CMK (cell line): ENCODE measurements at places on chromosomes 5 and 9.

DNA sequence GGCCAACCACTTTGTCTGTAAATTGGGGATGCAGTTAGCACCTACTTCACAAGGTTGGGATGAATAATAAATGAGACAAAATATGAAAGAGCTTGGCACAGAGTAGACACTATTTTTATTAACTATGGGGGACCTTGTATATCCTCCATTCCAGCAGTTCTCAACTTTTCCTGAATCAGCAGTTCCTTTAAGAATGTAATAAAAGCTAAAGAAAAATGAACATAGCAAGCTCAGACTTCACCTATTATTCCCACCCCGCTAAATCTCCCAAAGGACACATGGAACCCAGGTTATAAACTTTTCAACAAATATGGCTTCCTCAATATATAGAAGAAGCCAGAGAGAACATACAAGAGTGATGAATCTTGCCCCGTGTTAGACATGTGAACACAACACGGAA, 32.0 kb upstream of the TTC1 start:
- no peak for DNase-seq

DNA sequence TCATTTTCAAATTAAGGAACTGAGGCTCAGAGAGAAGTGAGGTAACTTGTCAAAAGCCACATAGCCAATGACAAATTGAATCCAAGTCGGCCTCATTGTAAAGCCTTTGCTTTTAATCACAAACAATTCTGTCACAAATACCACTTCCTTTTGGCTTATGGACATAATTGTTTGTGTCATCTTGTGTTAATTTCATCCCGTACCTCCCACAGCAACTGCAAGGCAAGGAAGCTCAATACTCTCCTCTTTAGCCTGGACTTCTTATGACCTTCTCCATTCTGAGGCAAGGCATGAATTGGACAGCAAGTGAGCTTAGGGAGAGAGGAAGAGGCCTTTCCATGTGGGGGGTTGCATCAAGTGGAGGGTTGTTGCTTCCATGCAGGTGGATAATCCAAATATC, 62.2 kb upstream of the SLC2A8 start:
- DNase-seq: no peak

DNA sequence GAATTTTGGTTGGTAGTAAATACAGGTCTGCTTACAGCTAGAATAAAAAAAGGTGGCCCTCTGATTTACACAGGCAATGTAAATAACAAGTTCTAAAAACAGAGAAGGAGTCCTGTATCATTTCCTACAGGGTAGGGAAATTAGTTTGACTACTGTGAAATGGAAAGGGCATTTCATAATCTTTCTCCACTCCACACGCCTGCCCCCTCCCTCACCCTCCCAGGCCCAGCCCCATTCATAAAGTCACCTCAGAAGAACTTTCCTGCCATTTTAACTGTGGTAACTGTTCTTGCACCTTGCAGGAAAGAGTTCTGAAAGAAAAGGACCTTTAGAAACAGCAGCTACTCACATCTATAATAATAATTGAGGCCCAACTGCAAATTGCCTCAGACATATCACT, 69.7 kb downstream of the MEF2C start:
- no peak for DNase-seq

DNA sequence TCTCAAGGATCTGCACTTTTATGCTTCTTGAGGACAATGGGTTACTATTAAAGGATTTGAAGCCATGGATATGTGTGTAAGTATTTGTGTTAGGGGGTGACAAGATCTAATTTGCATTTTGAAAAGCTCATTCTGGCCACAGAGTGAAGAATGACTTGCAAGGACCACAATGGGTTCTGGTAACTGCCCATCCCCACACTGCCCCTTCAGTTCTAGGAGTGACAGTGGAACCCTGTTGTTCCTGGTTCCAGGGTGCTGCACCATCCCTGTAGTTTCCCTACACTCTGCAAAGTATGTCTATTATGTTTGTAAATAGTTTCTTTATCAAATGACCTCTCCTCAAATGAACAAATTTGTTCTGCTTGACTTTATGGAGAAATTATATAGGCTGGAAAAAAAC, 9.7 kb upstream of the SPRY4 start:
- no peak for DNase-seq

DNA sequence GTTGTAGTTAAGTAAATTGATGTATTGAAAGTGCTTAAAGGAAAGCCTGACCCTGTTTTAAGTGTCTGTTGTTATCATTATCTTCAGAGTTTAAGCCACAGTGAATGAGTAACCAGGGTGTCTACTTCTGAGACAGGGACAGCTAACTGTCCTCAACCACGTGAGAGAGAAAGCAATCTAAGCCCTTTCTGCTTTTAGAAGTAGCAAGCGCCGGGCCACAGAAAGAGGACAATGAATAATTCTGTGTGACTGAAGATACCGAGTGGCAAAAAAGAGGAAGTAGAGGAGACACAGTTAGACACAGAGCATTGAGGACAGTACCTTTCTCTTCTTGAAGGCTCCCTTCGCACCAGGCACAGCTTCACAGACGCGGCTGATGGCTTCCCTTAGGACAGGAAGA, 86.3 kb downstream of the S1PR3 start:
- no peak for DNase-seq

DNA sequence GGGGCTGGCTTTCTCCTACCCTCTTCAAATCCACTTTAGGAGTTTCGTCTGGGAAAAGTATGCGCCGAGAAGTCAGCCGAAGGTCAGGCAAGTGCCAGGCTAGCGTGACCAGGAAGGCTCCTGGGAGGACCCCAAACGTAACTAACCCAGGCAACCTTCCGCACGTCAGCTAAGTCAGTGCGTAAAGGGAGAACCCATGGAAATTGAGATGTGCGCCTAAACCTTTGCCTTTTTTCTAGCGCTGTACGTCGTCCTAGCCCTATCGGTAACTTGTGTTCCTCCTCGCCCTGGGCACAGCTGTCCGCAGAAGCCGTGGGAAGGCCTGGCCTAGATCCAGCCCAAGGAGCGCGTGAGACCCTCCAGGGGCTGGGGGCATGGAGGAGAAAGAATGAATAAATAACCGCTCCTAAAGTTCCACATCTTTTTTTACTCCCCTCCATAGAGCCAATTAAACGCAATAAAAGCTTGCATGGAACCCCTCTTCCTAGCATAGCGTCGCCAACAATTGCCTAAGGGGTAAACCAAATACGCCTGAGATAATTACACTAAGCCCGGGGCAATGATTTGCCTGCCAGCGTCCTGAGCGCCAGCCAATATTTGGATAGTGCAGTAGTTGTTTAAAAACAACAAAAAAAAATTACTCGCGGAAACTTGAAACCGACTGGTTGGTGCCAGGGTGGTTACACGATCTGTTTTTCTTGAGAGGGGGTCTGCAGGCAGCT, 4.0 kb upstream of the FOXB2 start:
- DNase-seq: no peak

- no peak for DNase-seq
Measured at GRCh38 chr5:162299793-162300192, 232.2 kb downstream of the GABRG2 start.

DNA sequence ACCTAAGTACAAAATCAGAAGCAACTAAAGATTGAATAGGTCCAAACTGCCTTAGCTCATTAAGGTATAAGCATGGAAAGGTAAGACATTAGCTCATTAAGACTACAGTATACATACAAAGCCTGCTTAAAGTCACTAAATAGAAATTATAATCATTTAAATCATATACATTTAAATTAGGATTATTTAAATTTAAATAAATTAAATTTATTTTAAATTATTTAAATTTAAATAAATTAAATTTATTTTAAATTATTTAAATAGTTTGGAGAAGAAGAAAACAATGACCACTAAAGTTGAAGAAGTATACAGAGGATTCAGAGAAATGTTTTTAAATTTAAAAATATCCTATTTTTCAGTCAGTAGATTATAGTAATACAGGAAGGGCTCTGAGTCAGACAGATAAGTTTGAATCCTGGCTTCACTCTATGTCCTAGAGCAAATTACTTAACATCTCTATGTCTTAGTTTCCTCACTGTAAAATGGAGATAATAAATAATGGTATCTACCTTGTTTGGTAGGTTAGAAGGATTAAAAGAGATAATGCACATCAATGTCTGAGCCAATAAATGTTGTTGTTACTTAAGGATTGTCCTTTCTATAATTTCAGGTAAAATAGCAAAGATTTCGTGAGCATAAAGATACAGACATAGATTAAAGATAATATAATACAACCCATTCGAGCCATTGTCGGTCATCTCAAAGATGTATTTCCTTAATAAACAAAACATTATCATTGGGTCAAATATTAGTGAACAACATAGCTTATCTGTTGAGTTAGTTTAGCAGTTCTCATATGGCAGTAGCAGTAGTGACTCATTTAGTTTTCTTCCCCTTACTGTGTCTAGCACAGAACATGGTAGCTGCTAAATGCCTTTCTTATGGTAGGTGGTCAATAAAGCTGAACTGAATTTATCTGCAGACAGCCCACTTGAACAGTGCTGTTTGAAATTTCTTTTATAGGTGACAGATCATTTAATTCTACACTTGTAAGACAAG, 100.6 kb downstream of the KIAA0825 start:
- DNase-seq: no peak

GRCh38 chr9:29826421-29826820, 2253.1 kb upstream of the C9orf72 start:
- no peak for DNase-seq

DNA sequence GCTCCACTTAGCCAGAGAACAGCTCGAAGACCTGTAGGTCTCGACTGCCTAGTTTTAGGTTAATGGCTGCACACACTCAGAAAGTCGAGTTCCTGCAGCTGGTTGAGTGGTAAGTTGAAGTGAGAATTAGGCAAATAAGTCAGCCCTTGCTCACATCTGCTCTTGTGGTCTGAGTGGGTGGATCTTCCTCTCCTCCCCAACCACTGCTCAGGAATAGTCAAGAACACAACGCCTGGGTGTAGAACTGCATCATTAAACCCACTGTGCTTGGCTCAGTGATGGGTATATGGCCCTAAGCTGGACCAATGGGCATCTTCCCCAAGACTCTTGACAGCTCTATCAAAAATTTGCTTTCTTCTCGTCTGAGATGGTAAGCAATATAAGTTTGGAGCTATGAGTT, 20.9 kb upstream of the ADAM19 start:
- no peak for DNase-seq

DNA sequence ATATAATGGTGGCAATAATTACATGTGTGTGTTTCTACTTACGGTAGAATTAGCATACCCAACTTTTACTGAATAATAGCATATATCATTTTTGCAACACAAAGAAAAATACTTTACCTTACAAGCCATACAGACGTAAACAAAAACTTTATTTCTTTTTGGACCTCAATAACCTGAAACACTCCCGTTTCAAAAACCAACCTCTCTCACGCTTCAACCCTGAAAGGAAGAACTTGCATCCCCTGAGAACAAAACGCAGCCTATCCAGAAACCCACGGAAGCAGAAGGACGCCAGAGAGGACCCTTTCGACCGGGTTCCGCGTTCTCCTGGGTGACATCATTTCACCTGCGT, at the start of gene RNF38:
Gene RNF38, minus strand, starts transcription at position 290 of the 352 bp plus-strand sequence. Its CDS starts 161 bp downstream, at position 129.
- DNase-seq: no peak

GRCh38 chr5:4831325-4831724, 308.8 kb upstream of the ADAMTS16 start:
- DNase-seq: no peak

GRCh38 chr9:72539824-72540347, 18.5 kb downstream of the TMC1 start:
- DNase-seq: no peak

GRCh38 chr5:371811-372555, 50.5 kb downstream of the AHRR start:
- DNase-seq: peak; percentile 79
